ENCODE measurements at places on chromosomes 16 and 17.

- DNase-seq: no peak
These were observed 401.6 kb downstream of the NPIPA7 start for GRCh38 chr16:16780588-16780987.

DNA sequence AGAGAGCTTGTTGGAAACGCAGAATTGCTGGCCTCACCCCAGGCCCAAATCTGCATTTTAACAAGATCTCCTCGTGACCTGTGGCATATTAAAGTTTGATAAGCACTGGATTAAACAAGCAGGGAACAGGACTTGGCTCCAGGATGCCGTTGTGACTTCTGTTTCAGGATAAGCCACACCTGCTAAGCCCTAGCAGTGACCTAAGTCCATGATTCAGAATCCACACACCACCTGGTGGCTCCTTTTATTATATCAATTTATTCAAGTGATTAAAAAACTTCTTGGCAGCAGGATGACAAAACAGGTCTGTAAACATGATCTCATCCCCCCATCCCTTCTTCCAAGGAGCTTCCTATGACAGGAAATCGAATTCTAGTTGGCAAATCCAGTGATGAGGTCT is 9.1 kb downstream of the NAGPA start:
- no peak for DNase-seq

- DNase-seq: no peak
These were observed 191.8 kb downstream of the RBFOX1 start for GRCh38 chr16:7524419-7524818.

DNA sequence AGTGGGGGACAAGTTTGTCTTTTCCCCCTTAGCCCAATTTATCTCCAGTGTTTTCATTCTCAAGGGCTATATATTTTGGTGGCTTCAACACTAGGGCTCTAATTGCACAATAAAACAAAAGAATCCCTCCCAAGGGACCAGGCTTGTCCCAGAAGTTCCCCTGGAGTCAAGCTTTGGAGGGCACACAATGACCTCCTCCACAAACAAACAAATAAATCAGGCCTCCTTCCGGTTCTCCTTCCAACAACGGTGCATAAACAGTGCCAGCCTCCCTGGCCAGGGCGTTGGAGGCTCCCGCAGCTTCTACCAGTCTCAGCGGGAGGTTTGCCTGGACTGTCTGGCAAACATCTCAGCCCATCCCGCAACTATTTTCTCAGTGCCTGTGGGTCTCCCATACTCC is 188.0 kb upstream of the FOXF1 start:
- no peak for DNase-seq

GRCh38 chr16:27539120-27539519 is 10.6 kb downstream of the GTF3C1 start:
- no peak for DNase-seq

- no peak for DNase-seq
These were observed at the start of gene LASP1NB for GRCh38 chr17:38925263-38925995. LASP1NB (plus strand) TSS chr17:38925614.

DNA sequence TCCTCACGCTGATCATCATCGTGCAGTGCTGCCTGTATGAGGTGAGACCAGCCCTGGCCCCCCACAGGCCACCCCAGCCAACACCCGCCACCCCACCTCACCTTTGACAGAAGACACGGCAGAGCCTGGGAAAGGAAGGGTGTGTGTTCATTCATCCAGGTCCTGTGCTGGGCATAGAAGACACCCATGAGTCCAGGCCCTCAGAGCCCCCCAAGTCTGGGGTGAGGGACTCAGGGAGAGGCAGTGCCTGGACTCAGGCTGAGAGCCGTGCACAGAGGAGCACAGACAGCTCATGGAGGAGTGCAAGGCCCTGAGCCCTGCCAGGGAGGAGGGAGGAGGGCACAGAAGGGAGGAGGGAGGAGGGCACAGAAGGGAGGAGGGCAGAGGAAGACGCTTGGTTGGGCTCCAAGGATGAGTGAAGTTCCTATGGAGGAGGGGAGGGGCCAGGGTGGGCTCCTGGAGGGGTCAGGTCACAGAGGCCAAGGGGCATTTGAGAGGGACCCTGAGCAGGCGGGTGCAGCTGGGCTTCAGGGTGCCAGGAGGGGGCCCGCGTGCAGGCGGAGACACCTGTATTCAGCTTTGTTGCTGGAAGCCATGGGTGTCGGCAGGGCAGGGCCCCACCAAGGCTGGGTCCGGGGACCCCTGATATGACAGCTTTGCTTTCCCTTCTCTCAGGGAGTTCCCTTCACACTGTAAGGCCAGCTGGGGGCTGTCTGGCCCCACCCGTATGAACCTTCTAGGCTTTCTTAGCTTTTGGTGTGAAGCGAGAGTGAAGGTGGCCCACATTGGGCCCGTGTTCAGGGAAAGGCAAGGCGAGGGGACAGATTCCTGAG is 11.4 kb downstream of the TAX1BP3 start:
- no peak for DNase-seq

GRCh38 chr17:5563456-5563855 is 20.9 kb downstream of the NLRP1 start:
- no peak for DNase-seq

DNA sequence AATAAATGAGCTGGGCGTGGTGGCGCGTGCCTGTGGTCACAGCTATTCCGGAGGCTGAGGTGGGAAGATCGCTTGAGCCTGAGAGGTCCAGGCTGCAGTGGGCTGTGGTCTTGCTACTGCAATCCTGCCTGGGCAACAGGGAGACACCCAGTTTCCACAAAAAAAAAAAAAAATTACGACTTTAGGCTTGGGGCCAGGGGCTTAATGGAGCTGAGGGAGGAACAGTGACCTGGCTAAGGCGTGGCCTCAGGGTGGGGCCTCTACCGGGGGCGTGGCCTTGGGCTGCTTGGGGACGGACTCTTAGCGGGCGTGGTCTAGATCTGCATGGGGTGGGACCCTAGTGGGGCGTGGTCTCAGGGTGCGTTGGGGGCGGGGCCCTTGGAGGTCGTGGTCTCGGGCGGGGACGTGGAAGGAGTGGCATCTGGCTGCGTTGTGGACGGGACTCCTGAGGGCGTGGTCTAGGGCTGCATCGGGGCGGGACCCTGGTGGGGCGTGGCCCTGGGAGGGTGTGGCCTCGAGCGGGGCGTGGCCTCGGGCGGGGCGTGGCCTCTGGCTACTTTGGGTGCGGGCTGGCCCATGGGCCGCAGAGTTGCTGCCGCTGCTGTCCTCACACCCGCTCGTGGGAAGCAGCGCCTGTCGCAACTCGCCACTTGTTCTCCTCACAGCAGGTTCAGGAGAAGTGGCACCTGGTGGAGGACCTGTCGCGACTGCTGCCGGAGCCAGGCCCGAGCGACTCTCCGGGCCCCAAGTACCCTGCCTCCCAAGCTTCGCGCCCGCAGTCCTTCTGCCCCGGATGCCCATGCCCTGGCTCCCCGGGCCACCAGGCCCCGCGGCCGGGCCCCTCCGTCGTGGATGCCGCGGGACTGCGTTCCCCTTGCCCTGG is 5.8 kb upstream of the C17orf99 start:
- DNase-seq: peak; percentile 91

DNA sequence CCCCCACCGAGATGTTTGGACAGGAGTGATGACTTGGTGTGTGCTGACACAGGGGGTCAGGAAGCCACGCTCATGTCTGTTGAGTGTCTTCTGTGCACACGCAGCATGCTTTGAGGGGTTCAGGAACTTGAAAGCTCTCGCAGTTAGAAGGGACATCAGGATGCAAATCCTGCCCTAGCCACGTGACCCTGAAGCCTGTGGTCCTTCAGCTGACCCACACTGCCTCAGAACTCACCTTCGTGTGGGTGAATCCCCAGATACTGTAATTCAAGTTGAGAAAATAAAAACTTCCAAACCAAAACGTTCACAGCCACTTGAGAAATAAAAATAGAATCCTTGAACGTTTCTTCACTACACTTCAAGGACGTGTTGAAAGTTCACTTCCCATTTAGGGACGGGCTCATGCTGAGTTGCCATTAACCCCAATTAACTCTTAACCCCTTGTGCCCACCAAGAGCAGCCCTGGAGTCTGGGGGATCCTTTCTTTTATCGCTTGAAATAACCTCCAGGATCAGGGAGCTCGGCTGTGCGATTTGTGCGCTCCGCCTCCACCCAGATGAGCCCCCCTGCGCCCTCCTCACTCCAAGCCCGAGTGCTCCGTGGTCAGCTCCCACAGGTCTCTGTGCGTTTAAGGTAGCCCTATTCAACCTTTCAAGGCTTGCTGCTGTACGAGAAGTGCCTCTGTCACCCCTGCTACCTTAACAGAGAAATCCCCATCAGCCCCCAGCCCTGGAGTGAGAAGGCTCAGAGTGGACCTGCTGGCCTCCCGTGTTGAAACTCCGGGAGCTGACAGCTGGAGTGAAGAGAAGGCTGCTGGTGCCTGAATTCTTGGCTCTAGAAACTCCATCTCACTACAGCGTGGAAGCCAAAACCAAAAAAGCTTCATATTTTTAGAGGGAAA is 36.2 kb upstream of the NAT9 start:
- DNase-seq: no peak

DNA sequence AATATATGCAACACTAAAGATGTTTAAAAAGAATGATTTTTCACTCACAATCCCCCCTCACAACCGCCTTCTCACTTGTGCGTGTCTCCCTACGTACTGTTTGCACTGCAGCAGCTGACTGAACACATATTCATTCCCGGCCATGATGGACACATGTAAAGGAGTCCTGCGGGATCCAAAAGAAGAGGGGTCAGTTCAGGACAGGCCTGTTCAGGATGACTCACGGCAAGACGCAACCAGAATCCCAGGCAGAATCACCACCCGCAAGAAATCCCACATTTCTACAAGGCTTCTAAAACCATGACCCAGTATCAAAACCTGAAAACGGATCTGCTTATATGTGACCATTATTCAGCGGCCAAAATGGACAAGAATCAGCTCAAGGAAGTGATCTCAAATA is 52.3 kb downstream of the CYB5D2 start:
- no peak for DNase-seq

- DNase-seq: no peak
These were observed 190.3 kb downstream of the ZNF423 start for GRCh38 chr16:49665482-49666230.

DNA sequence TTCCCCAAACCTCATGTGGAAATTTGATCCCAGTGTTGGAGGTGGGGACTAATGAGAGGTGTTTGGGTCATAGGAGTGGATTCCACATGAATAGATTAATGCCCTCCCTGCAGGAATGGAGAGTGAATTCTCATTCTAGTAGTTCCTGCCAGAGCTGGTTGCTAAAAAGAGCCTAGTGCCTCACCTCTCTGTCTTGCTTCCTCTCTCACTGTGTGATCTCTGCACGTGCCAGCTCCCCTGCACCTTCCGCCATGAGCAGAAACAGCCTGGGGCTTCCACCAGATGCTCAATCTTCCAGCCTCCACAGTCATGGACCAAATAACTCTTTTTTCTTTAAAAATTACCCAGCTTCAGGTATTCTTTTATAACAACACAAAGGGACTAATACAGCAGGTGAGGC is 72.9 kb upstream of the CLEC3A start:
- DNase-seq: no peak

DNA sequence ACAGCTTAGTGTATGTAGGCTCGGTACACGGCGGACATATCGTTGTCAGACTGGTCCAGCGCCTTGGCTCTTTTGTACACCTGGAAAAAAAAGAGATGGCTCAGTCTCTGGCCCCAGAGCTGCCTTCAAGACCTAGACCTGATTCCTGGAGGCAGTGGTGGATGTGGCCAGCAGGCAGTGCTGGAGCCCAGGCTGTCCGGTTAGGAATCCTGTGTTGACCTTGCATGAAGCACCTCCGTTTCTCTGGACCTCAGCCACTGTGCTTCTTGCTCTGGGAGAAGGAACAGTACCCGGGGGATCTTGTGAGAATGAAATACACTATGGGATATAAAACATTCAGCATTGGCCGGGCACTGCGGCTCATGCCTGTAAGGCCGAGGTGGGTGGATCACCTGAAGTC is 2.8 kb upstream of the ROGDI start:
- no peak for DNase-seq

DNA sequence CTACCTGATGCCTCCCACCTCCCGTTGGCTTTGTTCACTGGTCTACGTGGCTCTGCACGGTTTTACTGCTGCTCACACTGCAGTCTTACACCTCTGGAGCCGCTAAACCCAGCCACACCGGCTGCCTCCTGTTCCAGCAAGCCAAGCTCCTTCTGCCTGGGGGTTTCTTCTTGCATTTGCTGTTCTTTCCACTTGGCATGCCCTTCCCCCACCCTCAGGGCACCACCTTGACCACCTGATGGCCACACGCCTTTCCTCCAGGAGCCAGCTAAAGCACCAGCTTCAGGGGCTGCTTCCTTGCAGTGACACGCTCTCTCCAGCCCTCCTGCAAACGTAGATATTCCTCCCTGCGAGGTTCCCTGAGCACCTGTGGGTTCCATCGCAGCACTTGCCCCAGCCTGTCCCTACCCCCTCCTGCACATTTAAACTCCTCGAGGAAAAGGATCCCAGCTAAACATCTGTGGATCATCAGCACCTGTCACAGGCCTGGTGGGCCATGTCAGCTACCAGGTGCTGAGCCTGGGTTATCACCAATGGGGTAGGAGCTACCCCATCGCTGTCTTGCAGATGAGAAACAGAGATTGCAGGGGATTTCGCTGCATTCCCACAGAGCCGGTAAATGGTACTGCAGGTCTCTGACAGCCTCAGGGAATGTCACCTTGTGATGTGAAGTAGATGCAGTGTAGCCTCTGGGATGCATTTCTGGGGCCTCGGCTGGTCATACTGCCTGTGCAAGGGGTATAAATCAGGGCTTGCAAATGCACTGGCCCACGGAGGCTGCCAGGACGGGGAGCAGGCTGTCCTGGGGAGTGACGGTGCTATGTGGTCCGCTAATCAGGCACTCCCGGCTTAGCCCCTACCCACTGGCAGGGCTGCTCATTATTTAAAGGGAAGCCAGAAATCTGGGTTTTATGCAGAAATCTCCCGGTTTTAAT is 285.2 kb downstream of the CPPED1 start:
- DNase-seq: no peak

DNA sequence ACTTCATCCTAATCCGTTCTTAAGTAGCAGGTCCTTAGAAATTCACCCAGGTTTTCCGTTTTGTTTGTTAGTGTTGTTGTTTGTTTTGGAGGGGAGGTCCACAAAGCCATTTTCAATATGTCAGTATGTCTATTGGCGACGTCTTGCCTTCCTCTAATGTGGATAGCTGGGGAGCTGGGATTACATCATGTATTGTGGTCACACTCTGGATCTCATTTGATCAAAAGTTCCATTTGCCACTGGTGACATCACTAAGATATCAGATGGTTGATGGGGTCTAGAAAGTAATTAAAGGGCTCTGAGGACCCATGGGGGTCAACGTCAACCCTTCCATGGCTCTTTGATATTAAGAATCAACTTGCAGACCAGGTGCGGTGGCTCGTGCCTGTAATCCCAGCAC is 2.7 kb upstream of the EPN3 start:
- DNase-seq: no peak

Measured in T-helper 17 cell (primary cell).